ENCODE measurements at places on chromosomes 12 and 14.

GRCh38 chr12:97259098-97259497 is 203.5 kb upstream of the RMST start:
- DNase-seq = no peak

GRCh38 chr12:54394281-54394719 is 9.8 kb upstream of the ZNF385A start:
- DNase-seq = no peak

DNA sequence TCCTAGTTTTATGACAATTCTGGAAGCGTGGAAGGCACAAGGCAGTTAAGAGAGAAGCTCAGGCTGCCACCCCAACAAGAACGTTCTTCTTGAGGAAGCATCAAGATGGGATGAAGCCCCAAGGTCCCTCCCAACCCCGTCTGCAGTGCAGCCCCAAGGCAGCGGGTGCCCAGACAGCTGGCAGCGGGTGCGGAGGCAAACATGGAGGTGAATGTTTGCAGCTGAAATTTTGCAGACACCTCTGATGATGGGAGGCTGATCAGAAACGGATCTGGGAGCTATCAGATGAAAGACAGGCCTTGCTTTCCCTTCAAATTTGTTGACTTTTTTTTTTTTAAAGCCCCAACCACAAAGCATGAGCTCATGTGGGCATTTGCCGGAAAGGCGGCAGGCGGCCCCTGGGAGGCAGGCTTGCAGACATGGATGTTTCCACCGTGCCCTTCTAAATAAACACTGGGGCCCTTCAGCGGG is 230.7 kb upstream of the RTL1 start:
- DNase-seq = no peak

DNA sequence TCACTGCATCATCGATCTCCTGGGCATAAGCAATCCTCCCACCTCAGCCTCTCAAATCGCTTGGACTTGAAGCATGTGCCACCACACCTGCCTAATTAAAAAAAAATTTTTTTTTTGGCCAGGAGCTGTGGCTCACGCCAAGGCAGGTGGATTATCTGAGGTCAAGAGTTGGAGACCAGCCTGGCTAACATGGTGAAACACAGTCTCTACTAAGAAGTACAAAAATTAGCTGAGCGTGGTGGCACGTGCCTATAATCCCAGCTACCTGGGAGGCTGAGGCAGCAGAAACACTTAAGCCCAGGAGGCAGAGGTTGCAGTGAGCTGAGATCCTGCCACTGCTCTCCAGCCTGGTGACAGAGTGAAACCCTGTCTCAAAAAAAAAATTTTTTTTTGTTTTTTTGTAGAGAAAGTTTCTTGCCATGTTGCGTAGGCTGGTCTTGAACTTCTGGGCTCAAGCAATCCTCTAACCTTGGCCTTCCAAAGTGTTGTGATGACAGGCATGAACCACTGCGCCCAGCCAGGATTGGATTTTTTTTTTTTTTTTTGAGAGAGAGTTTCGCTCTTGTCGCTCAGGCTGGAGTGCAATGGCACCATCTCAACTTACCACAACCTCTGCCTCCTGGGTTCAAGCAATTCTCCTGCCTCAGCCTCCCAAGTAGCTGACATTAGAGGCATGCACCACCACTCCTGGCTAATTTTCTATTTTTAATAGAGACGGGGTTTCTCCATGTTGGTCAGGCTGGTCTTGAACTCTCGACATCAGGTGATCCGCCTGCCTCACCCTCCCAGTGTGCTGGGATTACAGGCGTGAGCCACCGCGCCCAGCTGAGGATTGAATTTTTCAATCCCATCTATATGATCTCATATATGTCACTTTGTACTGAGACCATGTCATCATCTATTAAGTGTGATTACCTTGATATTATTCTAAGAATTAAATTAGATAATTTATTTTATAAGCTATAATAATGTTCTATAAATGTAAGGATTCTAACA is 12.4 kb downstream of the SLC2A3 start:
- no peak for DNase-seq

- no peak for DNase-seq
These were observed 108.2 kb upstream of the SLC38A4 start for GRCh38 chr12:46933947-46934346.
